CD4-positive, alpha-beta T cell treated with Interleukin-2 at 100 ng/mL for 4 hours (primary cell): ENCODE measurements at places on chromosomes 3 and 15.

- no peak for DNase-seq
Observed at GRCh38 chr3:24195504-24196230, 250.6 kb downstream of the NR1D2 start.

DNA sequence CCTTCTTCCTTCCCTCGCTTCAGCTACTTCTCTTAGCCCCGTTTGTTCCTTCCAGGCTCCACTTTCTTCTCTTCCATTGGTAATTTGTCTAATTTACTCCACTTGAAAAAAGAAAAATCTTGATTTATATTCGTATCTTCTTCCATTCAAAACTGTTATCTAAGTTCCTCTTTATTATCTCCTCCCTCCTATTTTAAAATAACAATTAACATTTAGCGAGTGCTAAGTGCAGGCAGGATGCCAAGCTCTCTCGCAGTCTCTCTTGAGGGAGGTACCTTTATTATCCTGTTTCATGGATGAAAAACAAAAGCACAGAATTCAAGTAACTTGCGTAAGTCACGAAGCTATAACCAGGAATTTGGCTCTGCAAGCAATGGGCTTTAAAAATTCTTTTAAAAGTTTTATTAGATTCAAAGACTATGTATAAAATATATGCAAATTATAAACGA lies 418.9 kb upstream of the NAALADL2 start:
- no peak for DNase-seq

GRCh38 chr3:57160076-57160764 lies 4.9 kb downstream of the IL17RD start:
- DNase-seq = no peak

GRCh38 chr3:102017784-102018183 lies 168.5 kb downstream of the NFKBIZ start:
- DNase-seq = no peak

GRCh38 chr3:52086976-52087663 lies 30.7 kb upstream of the DUSP7 start:
- no peak for DNase-seq

GRCh38 chr3:126540342-126540849 lies 16.4 kb downstream of the CHST13 start:
- DNase-seq = no peak

DNA sequence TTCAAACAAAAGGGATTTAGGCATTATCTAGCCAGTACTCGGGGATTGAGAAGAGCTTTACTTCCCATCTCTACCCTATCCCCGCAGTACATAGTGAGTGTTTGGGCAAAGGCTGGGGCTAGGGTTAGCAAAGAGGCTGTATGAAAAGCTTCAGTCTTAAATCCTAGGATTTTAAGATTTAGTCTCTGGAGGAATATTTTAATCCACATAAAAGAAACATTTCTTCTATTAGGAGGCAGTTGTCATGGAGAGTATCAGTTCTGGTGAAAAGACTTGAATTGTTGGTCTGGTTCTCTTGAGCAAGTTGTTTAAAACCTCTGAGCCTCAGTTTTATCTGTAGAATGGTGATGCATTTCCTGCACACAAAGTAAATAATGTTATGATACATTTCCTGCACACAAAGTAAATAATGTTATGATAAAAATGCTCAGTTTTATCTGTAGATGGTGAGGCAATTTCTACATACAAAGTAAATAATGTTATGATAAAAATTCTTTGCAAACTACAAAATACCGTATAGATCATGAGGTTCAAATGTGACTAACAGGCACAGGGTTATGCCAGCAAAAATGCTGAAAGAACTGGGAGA lies 53.9 kb upstream of the ZBED2 start:
- no peak for DNase-seq

DNA sequence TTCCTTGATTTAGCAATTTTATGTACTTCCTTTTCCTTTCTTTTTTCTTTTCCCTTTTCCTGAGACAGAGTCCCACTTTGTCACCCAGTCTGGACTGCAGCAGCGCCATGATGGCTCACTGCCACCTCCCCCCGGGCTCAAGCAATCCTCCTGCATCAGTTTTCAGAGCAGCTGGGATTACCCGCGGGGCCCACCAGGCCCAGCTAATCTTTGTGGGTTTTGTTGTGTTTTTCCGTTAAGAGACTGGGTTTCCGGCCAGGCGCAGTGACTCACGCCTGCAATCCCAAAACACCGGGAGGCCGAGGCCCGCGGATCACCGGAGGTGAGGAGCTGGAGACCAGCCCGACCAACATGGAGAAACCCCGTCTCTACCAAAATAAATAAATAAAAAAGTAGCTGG lies 17.7 kb downstream of the GOLGA8S start:
- no peak for DNase-seq

- no peak for DNase-seq
Observed at GRCh38 chr15:42375941-42376340, 16.6 kb downstream of the CAPN3 start.

GRCh38 chr3:81620849-81621248 lies 140.6 kb downstream of the GBE1 start:
- DNase-seq = no peak
